ENCODE measurements at places on chromosomes 16 and 17.

DNA sequence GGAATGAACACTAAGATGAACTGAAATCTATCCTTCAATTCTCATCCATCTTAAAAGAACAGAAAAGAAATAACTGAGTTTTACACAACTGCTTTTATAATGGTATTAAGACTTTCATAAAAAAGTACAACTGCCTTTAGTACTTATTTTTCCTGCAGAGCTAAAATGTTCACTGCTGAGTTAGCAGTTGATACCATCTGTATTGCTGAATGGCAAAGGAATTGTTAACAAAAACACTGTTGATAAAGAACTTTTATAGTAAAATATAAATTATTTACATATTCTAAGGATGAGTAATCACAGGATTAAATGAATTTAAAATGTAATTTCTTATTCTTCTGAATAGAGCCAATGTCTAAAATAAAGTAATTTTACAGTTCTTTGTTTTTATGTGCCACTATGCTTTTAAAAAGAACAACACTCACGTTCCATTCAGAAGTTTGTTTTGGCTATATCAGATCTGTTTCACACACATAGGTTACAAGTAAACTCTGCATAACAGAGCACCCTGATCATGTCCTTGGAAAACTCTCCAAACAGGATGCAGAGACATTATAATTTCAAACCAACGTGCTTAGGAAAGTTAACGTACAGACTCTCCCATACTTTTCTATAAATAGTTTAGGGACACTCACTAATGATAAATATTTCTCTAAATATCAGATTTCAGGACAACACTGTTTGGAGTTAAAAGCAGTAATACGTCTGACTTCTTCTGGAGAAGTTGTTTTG, 151.1 kb downstream of the ITFG1 start:
- DNase-seq, result no peak

DNA sequence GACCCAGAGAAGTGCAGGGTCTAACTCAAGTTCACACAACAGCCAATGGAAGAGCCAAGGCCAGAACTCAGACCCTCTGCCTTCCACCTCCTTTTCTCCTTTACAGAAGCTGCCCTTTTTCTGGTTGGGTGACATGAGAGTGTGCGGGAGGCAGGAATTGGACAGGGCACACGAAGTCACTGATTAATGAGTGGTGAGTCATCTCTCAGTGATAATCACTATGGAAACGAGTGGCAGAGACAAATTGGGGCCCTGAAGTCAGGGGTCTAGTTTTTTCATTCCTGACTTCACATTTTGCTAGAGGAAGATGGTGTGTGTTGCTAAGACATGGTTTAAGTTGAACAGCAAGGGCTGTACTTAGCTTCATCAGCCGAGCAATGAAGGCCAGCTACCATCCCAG, 312.7 kb upstream of the CCL2 start:
- DNase-seq, result no peak

DNA sequence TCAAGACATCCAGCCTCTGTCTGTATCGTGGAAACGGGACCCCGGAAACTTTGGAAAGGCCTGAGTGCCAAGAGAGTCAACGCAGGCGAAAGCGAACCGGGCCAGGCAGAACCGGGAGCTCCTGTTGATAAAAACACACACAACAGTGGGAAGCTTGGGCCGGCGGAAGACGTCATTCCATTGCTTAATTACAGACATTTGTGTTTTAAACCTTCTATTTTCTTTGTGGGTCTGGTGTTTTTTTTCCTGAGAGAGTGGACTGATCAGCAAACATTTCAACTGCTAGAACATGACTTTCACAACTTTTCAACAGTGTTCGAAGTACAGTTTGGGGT, 878 bp upstream of the RNF157 start:
- no peak for DNase-seq

DNA sequence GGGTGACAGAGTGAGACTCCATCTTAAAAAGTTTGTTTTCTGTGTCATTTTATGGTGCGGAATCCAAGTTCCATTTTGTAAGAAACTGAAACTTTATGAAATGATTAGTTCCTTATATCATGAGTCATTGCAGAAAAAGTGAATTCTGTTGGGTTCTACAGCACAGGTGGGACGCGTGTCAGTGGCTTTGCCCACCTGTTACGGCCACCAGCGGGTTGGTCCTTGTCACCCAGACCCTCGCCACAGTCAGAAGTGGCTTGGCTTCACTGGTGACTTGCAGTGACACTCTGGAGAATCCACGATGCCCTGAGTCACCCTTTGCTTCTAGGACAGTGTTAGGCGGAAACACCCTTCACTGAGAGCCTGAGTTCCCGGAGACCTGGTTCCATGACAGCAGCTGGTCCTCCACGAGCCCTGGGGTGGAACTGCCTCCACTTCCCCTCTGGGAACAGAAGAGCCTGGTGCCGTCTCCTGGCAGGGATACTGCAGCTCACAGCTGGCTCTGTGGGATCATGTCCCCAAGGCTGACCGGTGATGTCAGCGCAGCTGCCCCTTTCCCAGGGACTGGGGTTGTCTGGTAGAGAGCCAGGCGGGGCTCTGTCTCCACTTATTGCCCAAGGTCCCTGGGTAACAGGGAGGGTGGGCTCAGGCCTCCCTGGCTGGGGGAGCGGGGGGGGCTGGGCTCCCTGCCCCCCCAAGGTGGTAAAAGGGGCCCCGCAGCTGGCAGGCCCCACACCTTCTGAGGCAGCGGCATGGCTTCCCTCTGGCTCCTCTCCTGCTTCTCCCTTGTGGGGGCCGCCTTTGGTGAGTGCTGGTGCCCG, at the start of gene CTRB1:
TSS of gene CTRB1 (plus strand) at position 733 of the 821 bp plus-strand sequence. CDS start at position 753, 20 bp downstream.
- DNase-seq, result no peak

- DNase-seq, result no peak
These were observed 226.2 kb downstream of the NTN1 start for GRCh38 chr17:9247401-9247938.

DNA sequence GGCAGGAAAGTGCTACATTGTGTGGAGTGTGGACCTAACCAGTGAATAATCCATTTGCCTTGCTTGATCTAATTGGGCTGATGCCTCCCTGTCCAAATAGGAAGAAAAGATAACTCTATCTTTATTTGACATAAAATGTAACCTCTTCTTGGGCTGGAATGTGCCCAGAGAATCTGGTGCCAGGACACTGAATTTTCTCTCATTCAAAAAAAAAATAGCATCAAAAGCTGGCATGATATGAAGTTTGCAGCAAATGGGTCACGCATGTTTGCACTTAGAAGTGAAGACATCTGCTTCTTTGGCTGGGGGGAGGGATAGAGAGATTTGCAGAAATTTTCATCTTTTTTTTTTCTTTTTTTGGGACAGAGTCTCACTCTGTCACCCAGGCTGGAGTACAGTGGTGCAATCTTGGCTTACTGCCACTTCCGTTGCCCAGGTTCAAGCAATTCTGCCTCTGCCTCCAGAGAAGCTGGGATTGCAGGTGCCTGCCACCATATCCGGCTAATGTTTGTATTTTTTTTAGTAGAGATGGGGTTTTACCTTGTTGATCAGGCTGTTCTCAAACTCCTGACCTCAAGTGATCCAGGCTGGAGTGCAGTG, 478.2 kb upstream of the EEF2KMT start:
- no peak for DNase-seq

DNA sequence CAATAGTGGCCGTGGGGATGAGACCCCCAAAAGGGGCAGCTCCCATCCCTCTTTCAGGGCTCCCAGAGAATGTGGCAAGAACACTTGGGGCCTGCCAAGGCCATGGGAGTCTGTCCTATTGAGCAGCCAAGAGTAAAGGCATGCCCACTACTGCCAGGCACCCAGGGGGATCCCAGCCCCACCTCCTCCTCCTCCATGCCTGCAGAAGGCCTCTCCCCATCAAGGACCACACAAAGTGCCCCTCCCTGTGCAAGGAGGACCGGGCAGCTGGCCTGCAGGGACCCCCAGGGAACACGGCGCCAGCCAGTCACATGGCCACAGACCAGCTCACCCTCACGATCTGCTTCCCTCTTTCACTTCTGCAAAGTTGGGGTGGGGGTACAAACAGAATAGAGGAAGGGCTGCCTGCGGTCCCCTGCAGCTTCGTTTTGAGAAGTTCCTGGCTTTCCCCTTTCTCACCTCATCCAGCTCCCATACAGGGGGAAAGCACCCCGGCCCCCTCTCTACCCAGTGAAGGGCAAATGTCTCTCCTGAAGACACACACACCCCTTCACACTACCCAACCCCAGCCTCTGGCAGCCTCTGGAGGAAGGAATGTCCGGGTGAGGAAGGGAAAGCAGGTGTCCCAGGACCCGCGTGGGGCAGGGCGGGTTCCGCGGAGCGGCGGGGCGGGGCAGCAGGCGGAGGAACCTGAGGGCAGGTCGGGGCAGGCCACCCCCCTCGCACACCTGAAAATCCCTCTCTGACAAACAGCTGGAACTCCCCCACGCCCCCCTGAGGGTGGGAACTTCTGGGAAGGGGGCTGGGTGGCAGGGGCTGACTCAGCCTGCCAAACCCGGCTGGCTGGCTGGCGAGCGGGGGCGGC, 2.0 kb downstream of the PPP1R9B start:
- peak; percentile 55 for DNase-seq

GRCh38 chr16:54344646-54345630, 58.4 kb upstream of the IRX3 start:
- DNase-seq, result no peak

GRCh38 chr16:66028510-66029216, 337.8 kb upstream of the CDH5 start:
- DNase-seq, result no peak

GRCh38 chr16:64656471-64656870, 465.4 kb downstream of the CDH11 start:
- DNase-seq, result no peak

DNA sequence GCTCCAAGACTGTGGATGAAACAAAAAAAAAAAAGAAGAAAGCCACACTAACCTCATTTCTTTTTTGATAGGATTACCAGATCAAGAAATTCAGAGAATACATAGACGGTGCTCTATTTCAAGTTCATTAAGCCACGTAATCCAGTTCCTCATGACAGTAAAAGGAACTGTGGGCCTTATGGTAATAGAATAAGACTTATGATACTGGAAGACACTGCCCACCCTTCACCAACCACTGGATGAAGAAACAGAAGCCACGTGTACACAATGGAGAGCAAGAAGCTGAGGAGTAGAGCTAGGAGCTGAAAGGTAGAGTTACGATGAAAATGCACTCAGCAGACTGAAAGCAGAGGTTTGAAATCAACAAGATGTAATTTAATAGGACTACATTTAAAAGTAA, 11.2 kb downstream of the NCBP3 start:
- no peak for DNase-seq

GRCh38 chr17:42564815-42565522, 1.9 kb upstream of the MLX start:
- DNase-seq, result no peak

DNA sequence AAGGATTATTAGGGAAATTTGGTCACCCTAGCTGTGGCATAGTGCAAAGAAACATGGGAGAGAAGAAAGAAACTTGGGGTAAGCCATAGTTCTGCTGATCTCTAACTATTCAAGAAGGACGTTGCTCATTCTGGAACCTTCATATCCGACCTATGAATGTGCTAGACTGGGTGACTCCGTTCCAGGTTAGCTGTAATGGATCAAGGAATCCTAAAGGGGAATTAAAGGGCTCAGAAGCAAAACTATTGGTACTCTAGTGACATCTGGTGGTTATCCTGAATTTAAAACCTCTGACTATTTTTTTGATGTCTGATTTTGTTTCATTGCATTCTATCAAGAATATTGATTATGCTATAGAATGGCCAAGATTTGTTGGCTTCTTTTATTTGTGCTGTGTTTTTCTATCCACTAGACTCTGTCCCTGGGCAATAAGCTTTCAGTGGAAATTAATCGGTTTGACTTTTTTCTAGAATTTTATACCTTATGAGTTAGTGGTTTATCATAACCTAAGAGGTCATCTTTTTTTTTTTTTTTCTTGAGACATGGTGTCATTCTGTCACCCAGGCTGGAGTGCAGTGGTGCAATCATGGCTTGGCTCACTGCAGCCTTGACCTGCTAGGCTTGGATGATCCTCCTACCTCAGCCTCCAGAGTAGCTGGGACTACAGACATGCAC, 19.5 kb downstream of the PCTP start:
- DNase-seq, result no peak

GRCh38 chr16:85994492-85995490, 95.8 kb downstream of the IRF8 start:
- no peak for DNase-seq

GRCh38 chr17:9016941-9017552, 4.3 kb upstream of the NTN1 start:
- DNase-seq, result no peak

DNA sequence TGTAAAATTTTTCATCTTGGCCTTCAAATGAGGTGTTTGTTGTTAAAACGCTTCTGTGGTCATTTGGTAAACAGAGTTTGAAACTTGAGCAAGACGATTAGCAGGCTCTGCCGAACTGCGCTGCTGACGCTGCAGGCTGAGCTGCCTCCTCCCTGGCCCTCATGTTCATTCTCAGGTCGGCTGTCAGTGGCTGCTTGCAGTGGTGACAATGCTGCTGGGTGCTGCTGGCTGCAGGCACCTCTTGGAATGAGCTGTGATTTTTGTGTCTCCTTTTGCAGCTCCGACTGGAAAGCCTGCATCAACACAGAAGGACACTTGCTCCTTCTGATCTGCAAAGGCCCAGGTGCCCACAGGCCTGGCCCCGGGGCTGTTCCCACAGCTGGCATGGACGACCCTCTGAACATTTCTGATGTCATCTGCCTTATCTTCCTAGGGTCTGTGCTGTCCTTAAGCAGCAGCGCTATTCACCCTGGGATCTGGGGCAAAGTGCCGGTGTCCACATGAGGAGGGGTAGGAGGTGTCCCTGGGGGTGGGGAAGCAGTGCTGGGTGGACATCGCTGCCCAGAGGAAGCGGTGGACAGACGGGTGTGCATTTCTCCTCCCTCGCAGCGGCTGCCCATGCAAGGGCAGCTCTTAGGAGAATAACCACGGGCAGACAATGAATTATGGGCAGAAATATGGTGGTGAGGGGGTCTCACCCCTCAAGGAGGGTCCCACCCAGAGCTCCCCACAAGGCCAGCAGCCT, 23.1 kb upstream of the OSGIN1 start:
- DNase-seq, result no peak

GRCh38 chr17:43573579-43574321, 27.6 kb upstream of the ETV4 start:
- DNase-seq, result no peak

DNA sequence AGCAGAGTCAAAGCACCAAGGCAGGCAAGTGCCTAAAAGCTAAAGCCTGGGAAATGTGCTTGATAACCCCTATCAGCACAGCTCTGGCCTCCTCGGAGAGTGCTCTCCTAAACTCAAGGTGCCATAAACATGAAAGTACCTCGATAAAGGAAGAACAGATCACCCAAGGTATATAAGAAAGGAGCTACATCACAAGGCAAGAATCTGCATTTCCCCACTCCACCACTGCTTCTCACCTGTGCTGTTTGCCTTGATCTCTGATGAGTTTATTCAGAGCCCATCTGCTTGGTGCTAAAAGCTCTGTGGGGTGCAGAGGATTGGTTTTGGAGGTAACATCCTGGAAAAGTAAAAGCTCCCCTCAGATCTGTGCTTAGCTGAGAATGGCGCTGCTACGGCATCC, 449.5 kb upstream of the CDH5 start:
- DNase-seq, result no peak

DNA sequence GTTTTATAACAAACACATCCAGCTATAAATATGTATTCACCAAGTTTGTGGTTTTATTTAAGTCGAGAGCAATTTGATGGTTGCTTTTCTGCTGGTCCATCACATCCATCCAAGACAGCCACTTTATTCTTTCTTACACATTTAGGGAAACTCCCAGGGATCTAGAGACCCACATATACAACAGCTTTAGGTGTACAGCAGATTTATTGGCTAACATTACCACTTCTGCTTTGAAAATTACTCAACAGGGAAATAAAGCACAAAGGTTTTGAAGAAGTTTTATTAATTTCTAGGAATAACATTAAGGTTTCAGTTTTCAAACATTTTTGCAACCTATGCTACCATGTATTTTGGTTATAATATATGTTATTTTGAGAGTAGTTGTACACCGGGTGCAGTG, 6.9 kb downstream of the ERCC4 start:
- DNase-seq, result no peak

Data from activated T-cell treated with anti-CD3 and anti-CD28 coated beads for 1 hour (primary cell).